GM18507 (cell line): ENCODE measurements at places on chromosomes 16 and 17.

- DNase-seq: no peak
Observed at GRCh38 chr17:27545562-27546229, 85.3 kb upstream of the LGALS9 start.

GRCh38 chr17:28182559-28182958, 136.4 kb upstream of the TMEM97 start:
- no peak for DNase-seq

- no peak for DNase-seq
Observed at GRCh38 chr17:2034806-2035540, 5.0 kb downstream of the DPH1 start.

GRCh38 chr16:67939507-67940445, 3.1 kb upstream of the PSMB10 start:
- no peak for DNase-seq

GRCh38 chr17:77145612-77146245, 5.0 kb downstream of the SEC14L1 start:
- no peak for DNase-seq

DNA sequence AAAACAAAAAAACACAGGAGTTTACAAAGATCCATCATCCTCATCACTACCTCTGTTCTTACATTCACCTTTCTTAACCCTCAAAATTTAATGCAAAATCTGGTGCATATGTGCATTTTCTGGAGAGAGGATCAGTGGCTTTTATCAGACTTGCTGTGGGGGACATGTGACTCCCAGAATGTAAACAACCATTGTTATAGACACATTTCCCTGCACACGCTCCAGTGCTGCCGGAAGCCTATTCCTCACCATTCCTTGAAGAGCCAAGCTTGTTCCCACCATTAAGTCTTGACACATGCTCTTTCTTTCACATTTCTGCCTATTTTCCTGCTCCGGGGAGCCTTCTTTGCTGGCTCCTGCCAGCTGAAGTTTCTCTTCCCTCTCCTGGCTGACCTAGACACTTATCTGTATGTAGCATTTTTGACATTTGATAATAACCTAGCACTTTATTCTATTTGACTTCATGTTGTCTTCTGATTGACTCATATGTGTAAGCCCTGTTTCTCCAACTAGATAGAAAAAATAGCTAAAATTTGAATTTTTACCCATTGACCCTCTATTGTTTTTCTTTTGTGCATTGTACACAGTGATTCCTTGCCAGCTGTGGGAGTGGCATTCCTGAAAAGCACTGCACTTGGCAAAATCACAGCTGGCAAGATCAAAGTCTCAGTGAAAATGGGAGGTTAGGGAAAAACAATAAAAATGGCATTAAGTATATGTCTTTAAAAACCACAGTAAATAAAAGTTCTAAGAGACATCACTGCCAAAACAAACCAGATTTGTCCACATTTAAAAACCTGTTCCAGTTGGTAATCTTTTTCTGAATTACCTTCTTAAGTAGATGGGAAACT, 76.8 kb upstream of the CIBAR2 start:
- DNase-seq: no peak

DNA sequence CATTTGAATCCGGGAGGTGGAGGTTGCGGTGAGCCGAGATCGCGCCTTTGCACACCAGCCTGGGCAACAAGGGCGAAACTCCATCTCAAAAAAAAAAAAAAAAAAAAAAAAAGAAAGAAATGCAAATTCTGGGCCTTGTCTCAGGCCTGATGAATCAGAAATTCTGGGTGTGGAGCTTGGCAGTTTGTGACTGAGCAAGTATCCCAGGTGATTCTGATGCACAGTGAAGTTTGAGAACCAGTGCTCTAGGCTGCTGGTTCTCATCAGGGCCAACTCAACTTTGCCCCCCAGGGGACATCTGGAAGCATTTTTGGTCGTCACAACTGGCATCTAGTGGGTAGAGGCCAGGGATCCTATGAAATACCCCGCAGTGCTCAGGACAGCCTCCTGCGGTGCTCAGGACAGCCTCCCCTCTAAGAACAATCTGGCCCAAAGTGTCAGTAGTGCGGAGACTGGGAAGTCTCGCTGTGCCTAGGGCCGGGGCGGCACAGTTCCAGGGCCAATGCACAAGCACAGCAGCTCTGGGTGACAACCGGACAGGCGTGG, 55.9 kb downstream of the SDK2 start:
- no peak for DNase-seq
